ENCODE measurements at places on chromosomes 7 and 10.

DNA sequence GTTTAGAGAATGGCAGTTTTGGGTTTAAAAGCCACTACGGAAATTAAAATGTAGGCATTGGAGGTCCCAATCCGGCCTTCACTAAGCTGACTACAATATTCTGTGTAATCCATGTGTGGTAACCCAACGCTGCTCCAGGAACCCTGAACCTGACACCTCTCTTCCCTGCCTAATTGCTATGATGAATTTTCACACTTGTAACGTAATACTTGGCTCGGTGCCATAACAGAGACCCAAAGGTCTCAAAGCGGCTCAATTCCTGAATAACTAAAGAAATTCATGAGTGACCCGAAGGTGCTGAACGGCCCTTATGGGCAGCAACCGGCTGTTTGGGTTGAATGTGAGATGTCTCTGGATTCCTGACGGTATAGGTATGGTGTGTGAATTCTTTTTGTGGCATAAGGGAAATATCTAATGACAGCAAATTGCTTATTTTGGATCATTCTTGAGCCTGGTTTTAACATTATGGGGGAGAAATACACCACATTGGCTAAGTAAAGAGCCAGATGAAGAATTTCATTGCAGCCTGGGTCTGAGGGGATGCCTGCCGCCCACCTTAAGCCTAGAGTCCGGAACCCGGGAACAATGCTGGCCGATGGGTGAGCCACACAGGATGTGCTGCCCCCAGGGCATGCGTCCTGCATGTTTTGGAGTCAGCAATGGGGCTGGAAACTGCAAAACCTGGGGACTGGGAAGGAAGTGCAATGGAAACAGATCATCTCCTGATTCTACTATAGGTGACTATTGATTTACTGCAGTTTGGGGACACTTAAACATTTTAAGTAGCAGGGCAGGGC lies 69.7 kb upstream of the FZD8 start:
- no peak for DNase-seq

GRCh38 chr10:84166620-84167288 lies 6.8 kb upstream of the GPR15LG start:
- no peak for DNase-seq

DNA sequence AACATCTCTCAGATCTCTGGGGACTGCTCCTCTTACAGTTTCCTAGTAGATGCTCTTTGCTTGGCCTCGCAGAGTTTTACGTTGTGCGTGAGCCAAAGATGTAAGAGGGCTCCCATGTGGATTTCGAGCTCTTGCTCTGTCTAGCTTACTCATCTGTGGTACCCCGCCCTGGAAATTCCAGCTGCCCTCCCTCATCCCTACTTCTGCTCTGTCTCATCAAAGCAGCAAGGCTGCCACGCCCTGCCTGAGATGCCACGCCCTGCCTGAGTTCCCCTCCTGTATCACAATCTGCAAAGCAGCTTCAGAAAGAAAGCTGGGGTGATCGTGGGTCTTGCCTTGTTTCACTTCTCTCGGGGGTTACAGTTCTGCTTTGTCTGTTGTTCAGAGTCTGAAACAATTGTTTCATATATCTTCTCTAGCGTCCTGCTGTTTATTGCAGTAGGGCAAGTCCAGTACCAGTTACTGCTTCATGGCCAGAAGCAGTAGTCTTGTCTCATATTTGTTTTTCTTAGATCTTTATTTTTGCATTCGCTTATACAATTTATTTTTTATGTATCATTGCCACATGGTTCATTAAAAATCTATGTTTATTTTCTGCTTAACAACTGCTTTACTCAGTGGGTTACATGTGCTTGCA lies 36.1 kb upstream of the CCNY start:
- DNase-seq = no peak

GRCh38 chr7:43674559-43675436 lies 54.5 kb downstream of the COA1 start:
- DNase-seq = no peak

DNA sequence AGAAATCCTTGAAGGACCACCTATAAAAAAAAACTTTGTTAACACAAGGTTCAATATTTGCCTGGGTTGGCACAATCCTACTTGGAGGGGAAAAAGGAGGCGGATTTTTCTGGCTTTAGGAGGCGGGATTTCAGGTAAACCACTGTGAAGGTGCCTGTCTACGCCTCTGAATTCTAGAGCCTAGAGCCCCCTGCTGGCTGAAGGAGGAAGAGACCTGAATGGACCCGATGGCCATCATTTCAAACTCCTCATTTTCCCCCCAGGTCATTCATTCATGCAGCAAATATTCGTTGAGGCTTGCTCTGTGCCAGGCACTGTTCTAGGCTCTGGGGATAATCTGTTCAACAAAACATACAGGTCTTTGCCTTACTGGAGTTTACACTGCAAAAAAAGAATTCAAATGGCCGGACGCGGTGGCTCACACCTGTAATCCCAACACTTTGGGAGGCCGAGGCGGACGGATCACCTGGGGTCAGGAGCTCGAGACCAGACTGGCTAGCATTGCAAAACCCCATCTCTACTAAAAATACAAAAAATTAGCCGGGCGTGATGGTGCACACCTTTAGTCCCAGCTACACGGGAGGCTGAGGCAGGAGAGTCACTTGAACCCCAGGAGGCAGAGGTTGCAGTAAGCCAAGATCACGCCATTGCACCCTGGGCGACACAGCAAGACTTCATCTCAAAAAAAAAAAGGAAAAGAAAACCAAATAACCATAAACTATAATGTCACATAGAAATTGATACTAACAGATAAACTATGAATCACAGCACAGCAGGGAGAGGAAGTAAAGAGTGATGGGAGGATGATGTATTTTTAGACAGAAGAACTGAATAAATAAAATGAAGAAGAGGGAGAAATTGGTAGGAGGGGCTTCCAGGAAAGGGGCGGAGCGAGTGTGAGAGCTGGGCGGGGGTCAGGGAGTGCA lies 90.1 kb upstream of the NFE2L3 start:
- DNase-seq = peak; percentile 37

DNA sequence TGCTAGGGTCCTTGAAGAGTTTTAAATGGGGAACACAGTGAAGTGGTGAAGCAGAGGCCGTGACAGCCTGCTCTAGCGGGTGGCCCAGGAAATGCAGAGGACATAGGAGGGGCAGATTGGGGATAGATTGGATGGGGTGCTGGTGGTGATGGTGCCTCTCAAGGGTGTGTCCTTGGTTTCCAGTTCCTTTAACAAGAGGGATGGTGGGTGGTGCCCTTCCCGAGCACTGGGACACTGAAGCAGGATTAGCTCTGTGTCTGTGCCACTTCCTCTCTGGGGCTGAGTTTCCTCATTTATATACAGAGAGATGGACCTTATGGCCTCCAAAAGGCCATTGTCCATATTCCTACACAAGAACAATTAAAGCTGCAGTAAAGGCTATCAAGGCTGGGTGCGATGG lies 285.5 kb downstream of the TCF7L2 start:
- DNase-seq = no peak

GRCh38 chr7:104980440-104980839 lies 33.6 kb upstream of the KMT2E start:
- no peak for DNase-seq

DNA sequence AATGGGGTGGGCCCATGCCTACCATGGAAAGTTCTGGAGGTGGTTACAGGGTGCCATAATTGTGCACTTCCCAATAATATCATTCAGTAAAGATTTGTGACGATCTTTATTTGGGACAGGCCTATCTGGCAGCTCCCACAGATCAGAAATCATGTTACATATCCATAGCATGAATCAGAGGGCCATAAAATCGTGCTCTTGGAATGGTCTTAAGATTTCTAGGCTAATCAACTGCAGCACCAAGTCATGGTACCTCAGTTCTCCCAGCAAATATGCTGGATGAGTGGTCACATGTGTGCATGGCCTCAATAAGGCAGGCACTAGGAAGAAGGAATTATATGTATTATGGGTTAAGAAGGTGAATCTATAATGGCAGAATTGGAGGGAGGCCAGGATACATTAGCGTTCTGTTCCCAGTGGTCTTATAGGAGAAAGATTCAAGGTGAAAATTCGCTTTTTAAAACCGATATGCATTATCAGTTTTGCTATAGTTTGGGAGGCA lies 134.7 kb downstream of the NRP1 start:
- DNase-seq = no peak

GRCh38 chr10:6868036-6868725 lies 288.1 kb upstream of the PRKCQ start:
- DNase-seq = no peak
